ENCODE measurements at places on chromosomes 4 and X. TPM values are rescaled to one million over a fixed set of nuclear protein-coding genes. Genes with fewer than 3 reads are reported as not detected.

DNA sequence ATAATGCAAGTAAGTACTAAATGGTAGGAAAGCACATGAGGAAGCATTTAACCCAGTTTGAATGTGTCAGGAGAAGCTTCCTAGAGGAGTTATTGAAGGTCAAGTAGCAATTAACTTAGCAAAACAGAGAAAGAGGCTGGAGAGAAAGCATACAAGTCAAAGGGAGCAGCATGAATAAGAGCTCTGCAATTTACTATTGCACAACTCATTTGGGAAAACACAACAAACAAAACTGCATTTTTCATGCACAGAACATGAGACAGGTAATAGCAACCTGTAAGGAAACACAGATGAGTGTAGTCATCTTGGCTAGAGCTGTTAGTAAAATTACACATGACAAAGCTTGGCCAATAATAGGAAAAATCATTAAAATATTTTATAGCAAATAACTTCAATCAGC, 538.1 kb downstream of the PPP4R3C start:
- no peak overlapping the region for H3K4me3 ChIP-seq
- no peaks in the 10 kb centered on the region for H3K4me1 ChIP-seq
- H3K36me3 ChIP-seq: no peaks in the 10 kb centered on the region

- DNase-seq: no peak
- no peak overlapping the region for H3K4me3 ChIP-seq
- H3K27ac ChIP-seq: no peak overlapping the region
- H3K36me3 ChIP-seq: no peaks in the 10 kb centered on the region
- H3K27me3 ChIP-seq: no peaks in the 10 kb centered on the region
Measured at GRCh38 chr4:46934726-46935125, 25.7 kb upstream of the COX7B2 start.

GRCh38 chr4:17932041-17932440, 89.5 kb downstream of the LCORL start:
- H3K36me3 ChIP-seq: no peaks in the 10 kb centered on the region
- H3K27me3 ChIP-seq: no peaks in the 10 kb centered on the region
- no peak overlapping the region for H3K4me3 ChIP-seq
- H3K27ac ChIP-seq: no peak overlapping the region
- no peak for DNase-seq

- no peak overlapping the region for H3K4me3 ChIP-seq
- no peaks in the 10 kb centered on the region for H3K27me3 ChIP-seq
- DNase-seq: no peak
- no peaks in the 10 kb centered on the region for H3K4me1 ChIP-seq
Measured at GRCh38 chrX:153238361-153238760, 59.3 kb downstream of the MAGEA1 start.

GRCh38 chr4:186116697-186117096, 12.2 kb downstream of the FAM149A start:
- H3K27ac ChIP-seq: no peak overlapping the region
- H3K4me3 ChIP-seq: no peak overlapping the region
- no peak for DNase-seq

DNA sequence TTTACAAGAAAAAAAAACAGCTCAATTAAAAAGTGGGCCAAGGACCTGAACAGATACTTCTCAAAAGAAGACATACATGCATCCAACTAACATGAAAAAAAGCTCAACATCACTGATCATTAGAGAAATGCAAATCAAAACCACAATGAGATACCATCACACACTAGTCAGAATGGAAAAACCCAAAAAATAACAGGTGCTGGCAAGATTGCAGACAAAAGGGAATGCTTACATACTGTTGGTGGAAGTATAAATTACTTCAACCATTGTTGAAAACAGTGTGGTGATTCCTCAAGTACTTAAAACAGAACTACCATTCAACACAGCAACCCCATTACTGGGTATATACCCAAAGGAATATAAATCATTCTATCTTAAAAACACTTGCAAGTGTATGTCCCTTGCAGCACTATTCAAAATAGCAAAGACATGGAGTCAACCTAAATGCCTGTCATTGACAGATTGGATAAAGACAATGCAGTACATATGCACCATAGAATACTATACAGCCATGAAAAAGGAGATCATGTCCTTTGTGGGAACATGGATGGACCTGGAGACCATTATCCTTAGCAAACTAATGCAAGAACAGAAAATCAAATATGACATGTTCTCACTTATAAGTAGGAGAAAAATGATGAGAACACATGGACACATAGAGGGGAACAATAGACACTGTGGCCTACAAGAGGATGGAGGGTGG, 97.6 kb downstream of the RAB28 start:
- no peaks in the 10 kb centered on the region for H3K4me1 ChIP-seq
- H3K27me3 ChIP-seq: no peaks in the 10 kb centered on the region
- H3K4me3 ChIP-seq: no peak overlapping the region
- no peak for DNase-seq
- H3K27ac ChIP-seq: no peak overlapping the region

GRCh38 chr4:136458326-136458725, 1074.0 kb downstream of the PCDH18 start:
- H3K36me3 ChIP-seq: no peaks in the 10 kb centered on the region
- H3K27ac ChIP-seq: no peak overlapping the region
- H3K27me3 ChIP-seq: no peaks in the 10 kb centered on the region
- DNase-seq: no peak

DNA sequence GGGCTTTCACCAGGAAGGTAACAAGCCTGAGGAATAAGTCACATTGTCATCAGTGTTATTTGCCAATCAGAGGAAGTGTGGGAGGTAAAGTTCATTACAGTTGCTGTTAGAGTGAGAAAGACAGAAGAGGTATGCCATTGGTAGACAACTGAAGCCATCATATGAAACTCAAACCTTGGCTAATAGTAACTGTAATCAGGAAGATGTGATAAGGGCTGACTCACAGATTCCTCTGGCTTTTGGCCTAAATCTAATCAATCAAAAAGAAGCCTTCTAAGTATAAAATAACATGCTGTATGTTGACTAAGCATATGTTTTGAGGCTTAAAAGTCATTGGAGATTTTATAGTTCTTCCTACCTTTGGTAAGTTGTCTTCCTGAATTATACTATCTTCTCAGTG, 242.8 kb downstream of the PCDH7 start:
- DNase-seq: no peak
- no peak overlapping the region for H3K4me3 ChIP-seq
- H3K27me3 ChIP-seq: no peaks in the 10 kb centered on the region
- no peak overlapping the region for H3K27ac ChIP-seq
- no peaks in the 10 kb centered on the region for H3K36me3 ChIP-seq

GRCh38 chr4:1226144-1226481, 22.8 kb downstream of the CTBP1 start:
- H3K36me3 ChIP-seq: peaks cover 48% of the 10 kb centered on the region
- no peak overlapping the region for H3K4me3 ChIP-seq
- no peaks in the 10 kb centered on the region for H3K4me1 ChIP-seq
- no peak for DNase-seq

GRCh38 chr4:151865312-151865711, 104.5 kb upstream of the GATB start:
- DNase-seq: peak; percentile 7
- no peaks in the 10 kb centered on the region for H3K4me1 ChIP-seq
- no peak overlapping the region for H3K27ac ChIP-seq
- H3K36me3 ChIP-seq: no peaks in the 10 kb centered on the region

DNA sequence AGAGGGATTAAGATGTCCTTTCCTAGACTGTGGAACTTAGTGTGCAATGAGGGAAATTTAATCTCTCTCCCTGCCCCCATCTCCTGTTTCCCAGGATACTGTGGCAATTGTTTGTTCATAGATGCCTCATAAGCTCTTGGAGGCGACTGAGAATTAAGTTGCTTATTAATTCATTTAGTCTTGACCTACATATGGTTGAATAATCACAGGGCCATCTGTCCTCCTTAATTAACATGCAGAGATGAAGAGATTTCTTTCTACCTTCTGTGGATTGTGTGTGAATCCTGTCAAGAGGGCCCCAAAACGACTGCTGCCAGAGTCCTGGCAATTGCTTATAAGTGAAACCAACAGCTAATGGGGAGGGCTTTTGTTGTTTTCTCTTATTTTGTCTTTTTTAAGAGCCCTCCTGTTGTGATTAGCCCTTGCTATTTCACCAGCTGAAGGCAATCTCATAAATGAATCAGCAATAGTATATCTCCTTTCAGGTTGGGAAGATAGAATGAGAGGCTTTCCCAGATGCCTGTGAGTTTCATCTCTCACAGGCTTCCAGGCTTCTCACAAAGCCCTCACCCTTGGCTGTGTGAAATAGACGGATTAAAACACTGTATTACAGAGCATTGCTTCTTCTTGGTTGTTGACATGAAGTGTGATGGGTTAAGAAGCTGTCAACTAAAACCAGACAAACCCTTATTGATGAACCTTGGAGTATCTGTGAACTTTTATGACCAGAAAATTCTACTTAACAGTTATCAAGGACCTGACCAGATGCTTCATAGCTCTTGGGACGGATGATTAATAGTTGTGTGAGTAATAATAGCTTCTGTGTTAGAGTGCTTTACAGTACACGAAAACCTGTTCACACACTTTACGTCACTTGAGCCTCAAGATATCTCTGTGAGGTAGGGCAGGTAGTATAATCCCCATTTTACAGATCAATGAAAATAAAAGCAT, 58.5 kb downstream of the PGRMC2 start:
- H3K27ac ChIP-seq: peak overlapping the region; percentile 18
- no peaks in the 10 kb centered on the region for H3K27me3 ChIP-seq
- H3K4me3 ChIP-seq: no peak overlapping the region

- no peaks in the 10 kb centered on the region for H3K4me1 ChIP-seq
- no peaks in the 10 kb centered on the region for H3K27me3 ChIP-seq
- H3K36me3 ChIP-seq: no peaks in the 10 kb centered on the region
- no peak overlapping the region for H3K27ac ChIP-seq
- no peak overlapping the region for H3K4me3 ChIP-seq
Measured at GRCh38 chr4:89334311-89334710, 26.7 kb upstream of the GPRIN3 start.

- H3K4me1 ChIP-seq: no peaks in the 10 kb centered on the region
- peak overlapping the region; percentile 54 for H3K27ac ChIP-seq
- H3K4me3 ChIP-seq: peak overlapping the region; percentile 34
- H3K36me3 ChIP-seq: no peaks in the 10 kb centered on the region
- DNase-seq: peak; percentile 6
Measured at GRCh38 chrX:118974908-118975671, 672 bp downstream of the LONRF3 start.

DNA sequence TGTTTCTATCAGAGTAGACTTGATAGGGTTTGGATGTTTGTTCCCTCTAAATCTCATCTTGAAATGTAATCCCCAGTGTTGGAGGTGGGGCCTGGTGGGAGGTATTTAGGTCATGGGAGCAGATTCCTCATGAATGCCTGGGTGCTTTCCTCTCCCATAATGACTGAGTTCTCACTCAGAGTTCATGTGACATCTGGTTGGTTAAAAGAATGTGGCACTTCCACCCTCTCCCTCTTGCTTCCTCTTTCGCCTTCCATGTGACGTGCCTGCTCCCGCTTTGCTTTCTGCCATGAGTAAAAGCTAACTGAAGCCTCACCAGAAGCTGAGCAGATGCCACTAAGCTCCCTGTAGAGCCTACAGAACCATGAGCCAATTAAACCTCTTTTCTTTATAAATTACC, 47.3 kb upstream of the SRPX start:
- H3K4me1 ChIP-seq: no peaks in the 10 kb centered on the region
- no peak overlapping the region for H3K4me3 ChIP-seq
- DNase-seq: no peak

DNA sequence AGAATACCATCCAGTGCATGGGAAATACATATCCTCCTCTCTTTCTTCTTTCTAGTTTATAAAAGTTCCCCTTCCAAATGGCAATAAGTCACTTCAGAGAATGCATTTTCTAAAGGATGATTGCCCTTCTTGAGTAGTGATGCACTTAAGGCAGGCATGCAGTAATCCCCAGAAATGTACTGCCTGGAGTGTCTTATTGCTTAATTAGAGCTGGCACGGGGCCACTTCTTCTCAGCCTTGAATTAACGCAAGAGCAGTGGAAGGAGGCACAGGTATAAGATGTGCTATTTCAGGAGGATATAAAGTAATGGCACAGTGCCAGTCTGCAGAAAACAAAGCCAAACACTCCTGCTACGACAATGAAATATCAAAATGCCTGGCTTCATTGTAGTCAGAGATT, 371.4 kb upstream of the FAM241A start:
- H3K36me3 ChIP-seq: no peaks in the 10 kb centered on the region
- no peak overlapping the region for H3K4me3 ChIP-seq

- H3K4me1 ChIP-seq: peaks cover 7% of the 10 kb centered on the region
- DNase-seq: no peak
- no peak overlapping the region for H3K4me3 ChIP-seq
- H3K27me3 ChIP-seq: no peaks in the 10 kb centered on the region
- H3K27ac ChIP-seq: no peak overlapping the region
Measured at GRCh38 chr4:184444953-184445309, 29.4 kb downstream of the IRF2 start.

P2RY8 gene
- 1.8 TPM for total RNA-seq

GPR34 gene
- total RNA-seq: 8.2 TPM

ARR3 gene
- not detected for total RNA-seq

XPNPEP2 gene
- not detected for total RNA-seq

MAGED1 gene
- 273 TPM for total RNA-seq

LEF1 gene
- total RNA-seq: 22.4 TPM

RFC1 gene
- total RNA-seq: 33.3 TPM

TLR10 gene
- 0.14 TPM for total RNA-seq
